ENCODE measurements at places on chromosomes 1 and 21. TPM values are rescaled to one million over a fixed set of nuclear protein-coding genes. Genes with fewer than 3 reads are reported as not detected.

Gene URB1
- total RNA-seq: 13.8 TPM

Gene KPNA6
- 13.8 TPM for total RNA-seq

Gene FCRLA
- not detected for total RNA-seq

Gene KRTAP13-2
- total RNA-seq: not detected

Gene IVL
- total RNA-seq: not detected

Gene NLRP3
- 0.02 TPM for total RNA-seq

Gene CRP
- total RNA-seq: not detected
